Fibroblast of pulmonary artery (primary cell): ENCODE measurements at places on chromosomes 12 and 14.

GRCh38 chr14:105252552-105253328, 4.4 kb downstream of the BTBD6 start:
- DNase-seq = no peak

GRCh38 chr14:85421186-85421877, 108.6 kb upstream of the FLRT2 start:
- peak; percentile 69 for DNase-seq

DNA sequence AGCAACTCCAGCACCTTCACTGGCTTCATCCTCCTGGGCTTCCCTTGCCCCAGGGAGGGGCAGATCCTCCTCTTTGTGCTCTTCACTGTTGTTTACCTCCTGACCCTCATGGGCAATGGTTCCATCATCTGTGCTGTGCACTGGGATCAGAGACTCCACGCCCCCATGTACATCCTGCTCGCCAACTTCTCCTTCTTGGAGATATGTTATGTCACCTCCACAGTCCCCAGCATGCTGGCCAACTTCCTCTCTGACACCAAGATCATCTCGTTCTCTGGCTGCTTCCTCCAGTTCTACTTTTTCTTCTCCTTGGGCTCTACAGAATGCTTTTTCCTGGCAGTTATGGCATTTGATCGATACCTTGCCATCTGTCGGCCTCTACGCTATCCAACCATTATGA, 6.8 kb downstream of the OR11G2 start:
- DNase-seq = no peak

GRCh38 chr12:45368841-45369489, 153.1 kb downstream of the ANO6 start:
- peak; percentile 61 for DNase-seq

DNA sequence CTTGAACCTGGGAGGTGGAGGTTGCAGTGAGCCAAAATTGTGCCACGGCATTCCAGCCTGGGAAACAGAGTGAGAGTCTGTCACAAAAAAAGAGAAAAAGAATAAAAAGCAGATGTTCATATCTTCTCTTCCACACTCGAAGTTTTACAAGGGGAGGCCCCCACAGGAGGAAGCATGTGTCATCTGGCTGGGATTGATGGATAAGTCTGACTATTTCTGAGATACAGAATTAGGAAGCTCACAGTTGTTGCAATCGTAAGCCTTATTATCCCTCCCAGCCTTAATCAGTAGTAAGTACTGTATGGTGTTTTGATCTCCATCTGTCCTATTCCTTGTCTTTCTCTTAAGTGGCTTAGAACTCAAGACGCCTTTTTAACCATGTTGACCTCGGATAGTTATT, 31.9 kb upstream of the RASSF8 start:
- DNase-seq = no peak

GRCh38 chr14:34983148-34983760, 462 bp downstream of the SRP54 start:
- no peak for DNase-seq

GRCh38 chr12:64082116-64082515, 140.0 kb downstream of the KICS2 start:
- no peak for DNase-seq

DNA sequence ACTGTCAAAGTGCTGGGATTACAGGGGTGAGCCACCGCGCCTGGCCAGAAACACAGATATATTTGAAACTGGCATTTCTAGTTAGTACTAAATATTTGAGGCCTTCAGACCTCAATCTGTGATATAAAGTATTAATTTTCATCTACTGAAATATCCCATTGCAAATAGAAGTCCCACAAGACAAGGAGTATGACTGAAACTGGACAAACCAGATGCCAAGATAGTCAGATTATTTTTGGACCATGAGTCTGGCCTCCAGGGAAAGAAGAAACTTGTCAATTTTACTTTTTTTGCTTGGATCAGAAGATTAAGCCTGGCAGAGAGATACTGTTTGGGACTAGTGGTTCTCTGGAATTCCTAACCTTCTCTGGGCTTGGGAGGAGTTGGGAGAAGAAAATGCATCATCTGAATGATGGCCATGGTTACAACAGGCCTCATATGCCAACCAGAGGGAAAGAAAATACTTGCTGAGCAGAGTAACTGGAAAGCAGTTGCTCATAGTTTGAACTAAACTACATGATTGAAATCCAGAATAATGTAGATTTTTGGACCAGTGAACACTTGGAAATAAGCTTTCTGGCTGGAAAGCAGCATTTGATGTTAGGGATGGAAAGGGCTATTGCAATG, 2.9 kb upstream of the SMOC1 start:
- DNase-seq = no peak

GRCh38 chr12:68498736-68499135, 112.0 kb upstream of the RAP1B start:
- DNase-seq = no peak

DNA sequence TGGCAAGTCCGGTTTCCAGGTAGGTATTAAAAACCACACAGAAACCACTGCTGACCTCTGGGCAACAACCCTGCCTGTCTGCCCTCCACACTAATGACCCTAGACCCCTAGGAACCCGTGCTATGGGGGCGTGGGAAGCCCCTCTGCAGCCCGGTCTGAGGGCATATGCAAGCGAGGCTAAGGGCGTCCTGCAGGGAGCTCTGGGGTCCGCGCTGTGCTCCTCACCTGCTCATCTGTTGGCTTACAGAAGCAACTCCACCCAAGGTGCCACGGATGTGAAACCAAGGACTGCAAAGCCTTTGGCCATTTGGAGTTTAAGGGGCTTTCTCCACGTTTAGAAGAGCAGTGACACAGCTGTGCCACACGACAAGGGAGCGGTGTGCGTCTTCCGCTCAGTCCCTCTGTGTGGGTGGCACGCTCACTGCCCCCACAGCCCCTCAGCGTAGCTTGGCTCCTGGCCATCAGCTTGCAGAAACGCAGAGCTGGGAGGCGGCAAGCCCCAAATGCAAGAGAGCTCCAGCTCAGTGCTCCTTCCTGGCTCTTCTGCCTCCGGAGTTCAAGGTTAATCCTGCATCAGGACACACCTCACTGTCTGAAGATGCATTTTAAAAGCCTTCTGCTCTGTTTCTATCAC, 18.4 kb downstream of the AMN start:
- DNase-seq = no peak

DNA sequence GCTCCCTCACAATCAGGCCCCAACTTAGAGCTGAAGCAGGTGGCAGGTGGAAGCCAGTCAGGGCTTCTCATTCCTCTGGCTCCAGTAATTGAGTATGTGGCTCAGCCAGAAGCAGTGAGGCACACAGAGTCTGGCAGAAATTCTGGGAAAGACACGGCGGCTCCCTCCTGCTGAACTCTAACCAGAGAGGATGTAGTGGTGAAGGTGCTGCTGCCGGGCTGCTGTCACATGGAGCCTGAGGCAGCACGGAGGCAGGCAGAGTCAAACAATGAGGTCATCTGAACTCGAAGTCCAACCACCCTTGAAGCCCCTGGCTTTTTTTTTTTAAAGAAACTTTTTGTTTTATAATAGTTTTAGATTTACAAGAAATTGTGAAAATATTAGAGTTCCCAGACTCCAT, 33.4 kb upstream of the SMOC1 start:
- no peak for DNase-seq

DNA sequence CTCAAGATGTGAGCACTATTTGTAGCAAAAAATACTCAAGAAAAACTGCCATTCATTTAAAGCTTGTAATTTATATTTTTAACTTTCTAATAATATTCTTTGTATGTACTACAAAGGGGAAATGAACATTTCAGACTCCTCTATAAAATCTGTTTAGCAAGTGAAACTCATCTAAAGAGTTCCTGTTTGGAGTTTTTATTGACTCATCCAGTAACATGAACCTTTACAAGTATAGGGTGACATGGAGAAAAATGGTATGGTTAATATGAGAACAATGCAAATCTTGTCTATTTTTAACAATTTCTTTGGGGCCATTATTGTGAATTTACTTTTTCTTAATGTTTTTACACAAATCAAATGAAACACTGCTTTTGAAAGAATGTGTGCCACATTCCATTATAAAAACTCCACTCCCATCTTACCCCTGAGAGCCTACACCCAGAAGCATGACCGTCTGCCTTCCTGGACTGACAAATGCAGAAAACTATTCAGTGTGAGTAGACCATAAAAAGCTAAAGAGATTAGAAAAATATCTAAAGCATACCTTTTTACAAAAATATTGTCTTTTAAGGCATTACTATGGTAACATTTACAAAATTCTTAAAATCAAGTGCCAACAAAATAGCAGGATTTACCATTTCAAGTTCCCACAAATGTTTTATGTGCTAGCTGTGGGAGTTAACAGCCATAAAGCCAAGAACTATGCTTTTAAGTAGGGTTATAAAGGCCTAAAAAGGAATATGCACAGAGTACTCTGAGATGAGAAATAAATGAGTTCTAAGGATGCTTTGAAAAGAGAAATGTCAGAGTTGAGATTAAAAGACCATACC, 144.0 kb downstream of the ADAMTS20 start:
- no peak for DNase-seq

DNA sequence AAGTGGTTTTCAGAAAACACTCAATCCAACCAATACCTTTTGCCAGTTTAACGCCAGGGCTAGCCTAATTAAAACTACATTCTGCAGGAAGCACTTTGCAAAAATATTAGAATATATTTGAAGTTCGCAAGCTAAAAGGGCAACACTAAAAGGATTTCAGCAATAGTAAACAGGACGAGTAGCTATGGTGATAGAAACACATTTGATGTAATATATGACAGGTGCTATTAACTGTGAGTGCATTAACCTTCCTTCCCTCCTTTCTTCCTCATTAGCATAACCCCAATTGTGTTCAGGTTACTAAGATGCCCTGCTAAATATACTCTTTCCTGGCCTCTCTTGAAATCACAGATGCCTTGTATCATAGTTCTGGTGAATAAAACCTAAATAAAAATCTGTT, 85.6 kb upstream of the TMCC3 start:
- no peak for DNase-seq

DNA sequence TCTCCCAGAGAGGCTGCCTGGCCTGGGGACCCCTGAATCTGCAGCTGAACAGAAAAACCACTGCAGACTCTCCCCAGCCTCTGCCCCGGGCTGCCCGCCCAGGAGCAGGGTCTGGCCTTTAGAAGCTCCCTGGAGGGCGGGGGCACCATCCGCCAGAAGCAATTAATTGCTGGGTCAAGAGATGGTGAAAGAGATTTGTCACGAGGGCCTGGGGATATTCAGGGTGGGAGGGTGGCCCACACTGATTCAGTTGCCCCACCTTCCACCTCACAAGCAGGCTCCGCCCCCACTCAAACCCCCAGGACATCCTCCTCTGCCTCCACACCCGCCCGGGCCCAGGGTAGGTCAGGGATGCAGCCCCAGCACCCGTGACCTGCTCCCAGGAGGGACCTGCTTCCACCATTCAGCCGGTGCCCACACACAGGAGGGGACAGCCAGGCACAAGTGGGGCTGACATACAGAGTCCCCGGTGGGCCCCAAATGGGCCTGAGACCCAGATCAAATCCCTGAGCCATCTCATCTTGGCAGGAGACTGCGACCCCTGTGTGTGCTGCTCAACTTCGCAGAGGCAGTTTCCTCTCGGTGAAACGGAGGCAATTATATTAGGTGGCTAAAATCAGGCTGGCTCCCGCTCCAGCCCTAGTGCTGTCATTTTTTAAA, 23.0 kb downstream of the NCOR2 start:
- DNase-seq = no peak

GRCh38 chr12:21627924-21628323, 23.3 kb upstream of the GYS2 start:
- DNase-seq = no peak

DNA sequence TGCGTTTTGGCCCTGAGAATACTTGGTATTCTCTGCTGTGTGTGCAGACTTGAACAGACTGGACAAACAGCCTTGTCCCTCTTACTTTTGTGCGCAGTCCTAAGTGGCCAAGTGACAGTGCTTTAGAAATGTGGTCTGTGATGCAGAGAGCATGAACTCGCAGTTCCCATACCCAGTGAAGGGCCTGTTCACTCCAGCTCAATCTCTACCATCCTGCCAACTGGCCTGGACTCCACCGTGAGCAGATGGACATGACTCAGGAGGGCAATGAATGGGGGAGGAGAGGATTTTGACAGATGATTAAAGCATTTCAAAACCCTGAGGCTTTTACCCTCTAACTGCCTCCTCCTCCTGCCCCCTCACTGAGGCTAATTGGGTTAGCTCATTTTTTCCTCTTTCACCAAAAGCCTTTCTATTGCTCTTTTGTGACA, 62.5 kb upstream of the PYGL start:
- DNase-seq = peak; percentile 60

GRCh38 chr14:33068626-33069025, 129.9 kb downstream of the NPAS3 start:
- DNase-seq = no peak

DNA sequence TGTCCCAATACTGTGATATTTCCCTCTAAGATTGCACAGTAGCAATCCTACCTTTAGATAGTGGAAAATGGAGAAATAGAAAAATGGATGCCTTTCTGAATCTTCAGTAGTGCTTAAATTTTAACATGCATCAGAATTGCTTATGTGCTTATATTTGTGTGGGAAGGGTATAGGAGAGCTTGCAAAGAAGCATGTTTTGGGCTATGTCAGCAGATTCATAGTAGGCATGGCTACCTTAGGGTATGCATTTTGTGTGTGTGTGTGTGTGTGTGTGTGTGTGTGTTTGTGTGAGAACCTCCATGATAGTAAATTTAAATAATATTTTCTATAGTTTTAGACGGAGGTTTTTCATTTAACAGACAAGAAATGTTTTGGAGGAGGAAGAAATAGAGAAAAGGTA, 38.3 kb downstream of the NEUROD4 start:
- no peak for DNase-seq

DNA sequence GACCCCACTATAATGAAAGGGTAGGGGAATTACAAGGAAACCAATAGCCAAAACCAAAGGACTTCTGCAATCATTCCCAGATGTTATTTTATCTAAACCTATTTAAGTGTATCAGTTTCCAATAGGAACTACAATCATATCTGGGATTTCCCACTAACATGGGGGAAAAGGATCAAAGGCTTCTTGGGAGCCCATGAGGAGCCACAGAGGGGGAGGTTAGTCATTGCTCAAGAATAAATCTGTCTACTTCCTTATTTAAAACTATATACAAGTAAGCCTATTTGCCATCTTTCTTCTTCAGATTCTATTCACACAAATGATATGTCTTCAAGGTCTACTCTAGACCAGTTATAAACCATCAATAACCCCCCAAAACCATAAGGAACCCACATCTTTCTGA, 33.1 kb downstream of the FGD6 start:
- DNase-seq = no peak

GRCh38 chr12:48758186-48758585, 30.7 kb downstream of the ADCY6 start:
- no peak for DNase-seq

DNA sequence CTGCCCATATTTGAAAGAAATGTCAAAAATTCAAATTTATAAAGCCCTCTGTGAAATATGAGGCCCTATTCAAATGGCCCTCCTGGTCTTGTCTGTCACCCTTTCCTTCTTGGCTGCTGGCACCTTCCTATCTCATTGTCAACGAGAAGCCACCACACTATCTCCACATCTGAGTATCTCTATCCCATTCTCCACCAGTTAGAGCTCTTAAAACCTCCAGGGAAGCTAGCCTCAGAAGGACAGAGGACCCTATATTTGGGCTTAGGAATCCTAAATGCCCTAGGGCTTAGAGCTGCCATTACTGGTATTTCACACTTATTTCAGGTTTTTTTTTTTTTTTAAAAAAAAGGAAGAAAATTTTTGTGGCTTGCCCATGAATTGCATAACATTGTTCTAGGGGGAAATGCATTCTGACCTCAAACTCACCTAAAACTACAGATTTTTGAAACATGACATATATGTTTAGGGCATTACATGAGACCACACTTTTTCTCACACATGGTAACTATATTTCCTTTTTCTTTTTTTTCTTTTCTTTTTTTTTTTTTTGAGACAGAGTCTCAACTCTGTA, 25.0 kb downstream of the SLC25A21 start:
- DNase-seq = no peak

- DNase-seq = no peak
Observed at GRCh38 chr12:57201631-57202030, 15.0 kb upstream of the NXPH4 start.
